ENCODE measurements at places on chromosomes 5 and 9.
A peak's percentile ranks its signal among the peaks of the same experiment; 100 is the strongest.

- DNase-seq, result no peak
Observed at GRCh38 chr9:39587844-39588499, 232.5 kb downstream of the SPATA31A1 start.

DNA sequence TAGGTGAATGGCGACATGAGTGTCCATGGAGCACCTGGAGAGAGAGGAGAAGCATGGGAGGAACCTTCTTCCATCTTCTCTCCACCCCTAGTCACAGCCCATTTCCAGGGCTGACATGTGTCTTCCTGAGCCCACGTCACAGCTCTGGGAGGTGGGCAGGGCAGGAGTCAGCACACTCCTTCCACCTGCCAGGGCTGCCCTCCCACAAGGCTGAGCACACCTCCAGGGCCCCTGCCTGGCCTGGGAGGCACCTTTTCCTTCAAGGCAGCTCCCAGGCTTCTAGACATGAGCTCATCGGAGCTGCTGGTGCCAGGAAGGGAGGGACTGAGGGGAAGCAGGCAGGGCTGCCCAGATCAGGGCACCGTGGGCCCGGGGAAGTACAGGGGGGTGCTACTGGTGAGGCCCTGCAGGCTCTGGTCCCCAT, 13.6 kb upstream of the SYNPO start:
- DNase-seq, result peak; percentile 65

DNA sequence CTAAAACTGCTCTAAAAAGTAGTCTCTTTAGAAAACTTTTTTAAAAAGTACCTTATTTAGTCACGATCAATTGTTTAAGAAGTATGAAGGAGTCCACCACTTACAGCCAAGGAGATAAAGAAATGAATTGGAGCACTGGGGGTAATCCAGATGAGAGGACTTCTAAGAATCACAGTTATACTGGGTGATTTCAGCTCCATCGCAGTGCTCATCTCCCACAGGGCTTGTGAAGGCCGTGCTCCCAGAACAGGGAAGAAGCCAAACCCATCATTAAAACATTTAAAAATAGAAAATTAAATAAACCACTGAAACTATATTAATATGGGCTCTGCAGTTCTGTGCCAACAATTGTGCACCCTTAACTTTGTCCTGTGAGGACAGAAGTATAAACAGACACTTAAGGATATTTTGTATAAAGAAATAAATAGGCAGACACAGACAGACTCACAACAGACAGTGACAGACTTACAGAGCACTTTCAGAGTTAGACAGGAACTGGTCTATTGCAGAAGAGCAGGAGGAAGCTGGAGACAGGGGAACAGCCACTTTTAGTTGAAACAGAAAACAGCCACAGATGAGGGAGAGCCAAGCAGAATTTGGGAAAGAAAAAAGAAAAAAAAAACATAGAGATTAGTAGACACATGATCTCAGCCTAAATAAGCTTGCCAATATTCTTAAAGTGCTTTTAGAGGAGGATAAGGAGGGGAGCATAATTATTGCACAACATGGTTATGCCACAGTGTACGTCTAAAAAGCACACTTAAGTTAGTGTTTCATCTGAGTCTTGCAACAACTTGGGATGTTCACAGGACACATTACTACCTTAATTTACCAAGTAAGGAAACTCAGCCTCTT, 81.8 kb downstream of the FBXO38 start:
- no peak for DNase-seq

DNA sequence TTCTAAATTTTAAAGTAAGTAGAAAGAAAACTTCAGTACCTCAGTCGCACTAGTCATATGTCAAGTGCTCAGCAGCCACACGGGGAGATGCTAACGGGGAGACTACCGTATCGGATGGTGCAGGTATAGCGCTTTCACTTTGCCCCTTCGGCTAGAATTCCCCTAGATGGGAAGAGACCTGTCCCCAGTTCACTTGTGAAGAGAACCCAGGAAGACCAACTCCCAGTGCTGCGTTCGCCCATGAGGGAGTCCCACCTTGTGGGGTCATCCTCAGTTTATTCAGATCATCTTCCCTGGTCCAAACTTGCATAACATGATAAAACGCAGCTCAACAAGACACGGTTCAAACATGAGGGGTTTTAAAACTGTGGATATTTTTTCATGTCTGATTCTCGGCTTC, 87.3 kb downstream of the LHFPL2 start:
- DNase-seq, result no peak

GRCh38 chr9:87855061-87855460, 27.6 kb upstream of the SPATA31E1 start:
- DNase-seq, result no peak

- no peak for DNase-seq
Observed at GRCh38 chr5:54212331-54212730, 98.0 kb downstream of the ARL15 start.
